Smooth muscle cell of the pulmonary artery (primary cell): ENCODE measurements at places on chromosomes 7 and 10. TPM values are rescaled to one million over a fixed set of nuclear protein-coding genes. Genes with fewer than 3 reads are reported as not detected.

Gene SFXN4
- 8.5 and 10.8 TPM in 2 replicates for total RNA-seq

Gene CADPS2
- total RNA-seq: 14.4 and 18.3 TPM in 2 replicates

Gene KLF14
- not detected in 2 replicates for total RNA-seq

Gene ASZ1
- total RNA-seq: not detected in 2 replicates

Gene ANKIB1
- 63.7 and 65.0 TPM in 2 replicates for total RNA-seq

Gene TMEM270
- not detected in 2 replicates for total RNA-seq

Gene KCND2
- total RNA-seq: 0.46 and 4.9 TPM in 2 replicates

Gene CYP2C19
- not detected in 2 replicates for total RNA-seq

Gene NUTM2E
- not detected in 2 replicates for total RNA-seq

Gene TLX1
- total RNA-seq: not detected in 2 replicates

Gene VPS41
- total RNA-seq: 65.7 and 93.6 TPM in 2 replicates

Gene RAB19
- not detected in 2 replicates for total RNA-seq

Gene PIK3AP1
- 0.13 TPM in 1 of 2 replicates, not detected in the other for total RNA-seq

Gene PANK1
- 6.6 and 7.0 TPM in 2 replicates for total RNA-seq

Gene CYP2E1
- total RNA-seq: 0.20 and 0.86 TPM in 2 replicates

Gene VAX1
- total RNA-seq: not detected in 2 replicates

Gene ASAH2
- 0.53 and 3.2 TPM in 2 replicates for total RNA-seq

Gene WDR86
- 0.26 TPM in 2 replicates for total RNA-seq

Gene CNPY1
- total RNA-seq: not detected in 2 replicates

Gene TEX36
- total RNA-seq: not detected in 2 replicates

Gene VSTM4
- 2.8 and 8.2 TPM in 2 replicates for total RNA-seq

Gene NEBL
- 0.65 TPM in 1 of 2 replicates, not detected in the other for total RNA-seq

Gene ZNF33A
- total RNA-seq: 13.2 and 15.2 TPM in 2 replicates

Gene GRM3
- total RNA-seq: not detected in 2 replicates

Gene CLEC5A
- total RNA-seq: not detected in 2 replicates
